ENCODE measurements at places on chromosomes 12 and 14.

DNA sequence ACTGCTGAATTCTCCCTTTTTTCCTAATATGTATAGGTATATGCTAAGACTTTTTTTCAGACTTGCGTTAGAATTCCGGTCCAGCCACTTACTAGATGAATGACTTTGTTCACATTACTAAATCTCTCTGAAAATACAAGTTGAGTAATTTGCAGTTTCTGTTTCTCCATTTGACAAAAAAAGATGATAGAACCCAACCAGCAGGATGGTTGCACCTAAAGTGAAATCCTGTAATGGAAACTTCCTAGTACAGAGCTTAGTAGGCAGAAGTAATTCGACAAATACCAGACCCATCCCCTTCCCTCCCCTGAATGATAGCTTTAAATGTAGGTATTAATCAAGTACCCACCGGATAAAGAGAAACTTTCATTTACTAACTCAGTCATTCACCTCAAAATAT is 113.6 kb upstream of the RAP1B start:
- DNase-seq, result no peak

DNA sequence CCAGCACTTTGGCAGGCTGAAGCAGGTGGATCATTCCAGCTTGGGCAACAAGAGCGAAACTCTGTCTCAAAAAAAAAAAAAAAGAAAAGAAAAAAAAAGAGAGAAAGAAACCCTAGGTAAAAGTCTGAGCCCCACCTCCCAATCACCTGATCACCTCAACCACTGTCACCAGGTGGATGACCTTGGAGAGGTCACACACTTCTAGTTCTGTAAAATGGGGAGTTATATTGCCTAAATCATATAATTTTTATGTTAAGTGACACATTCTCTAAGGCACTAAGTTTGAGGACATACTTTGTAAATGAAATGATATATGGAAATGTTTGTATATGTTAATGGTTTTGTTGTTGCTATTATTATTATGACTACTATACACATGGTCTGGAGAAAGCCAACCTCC is 1.5 kb upstream of the ERBB3 start:
- DNase-seq, result no peak

DNA sequence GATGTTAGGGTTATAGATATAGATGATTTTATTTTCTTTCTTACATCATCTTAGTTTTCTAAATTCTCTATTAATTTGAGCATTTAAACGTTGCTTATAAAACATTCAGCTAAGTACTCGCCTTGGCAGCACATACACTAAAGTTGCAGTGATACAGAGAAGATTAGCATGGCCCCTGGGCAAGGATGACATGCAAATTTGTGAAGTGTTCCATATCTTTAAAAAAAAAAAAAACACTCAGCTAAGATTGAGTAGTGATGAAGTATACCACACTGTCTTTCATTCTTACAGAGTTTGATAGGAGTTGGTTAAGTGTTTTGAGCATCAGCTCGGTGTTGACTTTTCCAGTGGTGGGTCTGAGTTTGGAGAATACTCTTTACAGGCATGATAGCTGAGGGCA is 72.3 kb downstream of the FRMD6 start:
- no peak for DNase-seq

DNA sequence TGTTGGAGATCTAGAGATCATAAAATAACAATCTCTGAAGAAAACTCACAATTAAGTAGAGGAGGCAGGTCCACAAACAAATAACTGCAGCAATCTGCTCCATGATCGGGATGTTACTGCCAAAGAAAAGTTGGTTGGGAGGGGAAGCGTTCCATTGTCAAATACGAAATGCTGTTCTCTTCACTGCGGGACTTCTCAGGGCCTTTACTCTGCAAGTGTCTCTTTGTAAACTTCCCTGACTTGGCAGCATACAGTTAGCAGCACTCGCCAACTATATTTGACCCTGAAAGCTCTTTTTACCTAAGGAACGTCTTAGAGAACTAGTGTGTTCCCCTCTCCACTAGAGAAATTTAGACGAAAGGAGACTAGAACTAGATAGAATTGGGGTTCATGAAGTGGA is 780.7 kb upstream of the TBX3 start:
- DNase-seq, result no peak

DNA sequence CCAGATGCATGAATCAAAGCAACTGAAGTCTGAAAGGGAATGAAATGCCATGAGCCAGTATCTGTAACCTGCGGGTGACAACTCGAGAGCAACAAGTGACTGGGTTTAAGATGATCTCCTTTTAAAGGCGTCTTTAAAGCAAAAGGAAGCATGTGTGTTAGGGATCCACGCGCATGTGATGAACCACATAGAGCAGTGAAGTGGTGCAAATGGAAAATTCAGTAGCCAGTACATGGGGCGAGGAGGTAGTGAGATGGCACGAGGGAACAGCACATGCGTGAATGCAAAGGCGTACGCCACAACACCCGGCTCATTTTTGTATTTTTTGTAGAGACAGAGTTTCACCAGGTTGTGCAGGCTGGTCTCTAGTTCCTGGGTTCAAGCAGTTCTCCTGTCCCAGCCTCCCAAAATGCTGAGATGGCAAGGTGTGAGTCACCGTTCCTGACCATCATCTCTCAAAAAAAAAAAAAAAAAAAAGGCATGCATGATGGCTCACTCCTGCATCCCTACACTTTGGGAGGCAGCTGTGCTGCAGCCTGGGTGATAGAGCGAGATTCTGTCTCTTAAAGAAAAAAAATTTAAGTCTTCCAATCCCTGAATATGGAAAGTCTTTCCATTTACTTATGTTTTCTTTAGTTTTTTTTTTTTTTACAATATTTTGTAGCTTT is 24.6 kb upstream of the BCL7A start:
- no peak for DNase-seq

DNA sequence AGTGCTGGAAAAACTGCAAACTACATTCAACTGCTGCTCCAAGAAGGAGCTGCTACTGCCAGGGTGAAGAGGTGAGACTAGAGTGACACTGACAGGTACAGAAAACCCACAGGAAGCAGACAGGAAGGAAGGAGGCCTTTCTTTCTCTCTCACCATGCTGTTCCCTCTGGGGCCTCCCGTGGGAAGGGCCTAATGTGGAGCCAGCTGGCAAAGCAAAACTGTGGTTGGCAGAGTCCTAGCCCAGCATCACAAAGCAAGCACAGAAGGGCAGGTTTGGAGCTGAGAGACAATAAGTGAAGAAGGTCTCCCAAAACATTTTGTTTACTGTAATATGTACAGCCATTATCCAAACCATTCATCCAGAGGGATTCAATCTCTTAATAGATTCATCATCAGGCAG is 122.5 kb upstream of the MAX start:
- no peak for DNase-seq

GRCh38 chr14:92503756-92504491 is 9.7 kb upstream of the RIN3 start:
- no peak for DNase-seq

DNA sequence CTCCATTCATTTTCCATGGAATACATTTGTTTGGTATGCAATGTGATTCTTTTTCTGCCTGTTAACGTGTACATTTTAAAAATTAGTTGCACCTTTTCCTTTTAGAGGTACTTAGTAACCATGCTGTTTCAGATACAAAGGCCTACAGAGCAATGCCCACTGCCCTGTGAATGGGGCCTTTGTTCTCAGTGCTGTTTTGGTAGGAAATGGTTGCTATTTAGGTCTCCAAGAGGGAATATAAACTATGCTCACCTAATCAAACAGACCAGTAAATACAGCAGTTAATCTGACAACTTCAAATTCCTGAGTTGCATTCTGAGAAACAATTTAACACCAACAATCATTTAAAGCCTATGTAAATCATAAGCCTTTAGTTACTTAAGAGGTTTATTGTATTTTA is 188.7 kb downstream of the BCAT1 start:
- no peak for DNase-seq

GRCh38 chr14:83300476-83301064 is 1766.9 kb upstream of the SEL1L start:
- no peak for DNase-seq

DNA sequence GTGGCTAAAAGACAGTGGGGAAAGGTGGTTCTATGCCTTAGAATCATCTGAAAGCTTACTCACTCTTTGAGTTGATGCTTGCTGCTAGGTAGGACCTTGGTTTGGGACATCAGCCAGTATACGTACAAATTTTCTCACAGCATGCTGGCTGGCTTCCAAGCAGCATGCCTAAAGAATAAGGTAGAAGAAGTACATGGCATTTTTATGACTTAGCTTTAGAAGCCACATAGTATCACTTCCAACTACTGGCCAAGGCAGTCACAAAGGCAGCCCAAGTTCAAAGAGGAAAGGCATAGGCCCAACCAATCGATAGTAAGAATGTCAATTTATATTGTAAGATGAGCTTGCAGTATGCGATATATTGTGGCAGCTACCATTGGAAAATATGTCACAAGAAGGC is 284.2 kb upstream of the CAND1 start:
- no peak for DNase-seq

- no peak for DNase-seq
These were observed 191.4 kb downstream of the TTC7B start for GRCh38 chr14:90624732-90625400.

DNA sequence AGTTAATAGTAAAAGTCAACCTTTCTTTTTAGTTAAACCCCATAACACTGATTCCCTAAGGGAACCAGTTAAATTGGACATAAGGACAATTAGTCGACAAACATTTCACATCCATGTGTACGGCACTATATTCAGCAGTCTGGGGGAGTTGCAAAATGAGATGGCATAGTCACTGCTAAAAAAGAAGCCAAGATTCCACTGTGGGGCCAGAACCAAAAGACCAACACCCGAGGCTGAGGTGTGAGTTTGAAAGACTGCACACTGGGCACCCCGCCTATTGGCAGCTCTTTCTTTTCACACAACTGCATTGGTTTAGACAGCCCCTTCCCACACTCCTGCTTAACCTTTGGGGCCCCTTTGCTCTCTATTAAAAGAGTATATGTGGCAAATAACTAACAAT is 16.7 kb downstream of the SETD3 start:
- DNase-seq, result no peak
